Suppressor macrophage treated with lipopolysaccharide for 4 hours (primary cell): ENCODE measurements at places on chromosomes 5 and 9.

DNA sequence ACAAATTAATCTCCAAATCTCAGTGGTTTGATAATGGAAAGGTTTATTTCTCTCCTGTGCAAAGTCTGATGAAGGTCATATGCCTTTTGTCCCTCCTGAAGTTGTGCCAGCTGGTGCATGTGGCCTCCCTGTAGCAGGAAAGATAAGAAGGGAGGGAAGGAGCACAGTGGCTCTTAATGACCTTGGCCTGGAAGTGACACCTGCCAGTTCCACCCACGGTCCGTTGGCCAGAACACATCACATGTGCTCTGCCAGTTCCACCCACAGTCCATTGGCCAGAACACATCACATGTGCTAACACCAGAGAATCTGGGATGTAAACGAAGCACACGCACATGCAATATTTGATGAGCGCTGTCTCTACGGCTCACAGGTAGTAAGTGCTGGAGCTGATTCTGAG, 130.9 kb downstream of the DOCK2 start:
- no peak for DNase-seq

DNA sequence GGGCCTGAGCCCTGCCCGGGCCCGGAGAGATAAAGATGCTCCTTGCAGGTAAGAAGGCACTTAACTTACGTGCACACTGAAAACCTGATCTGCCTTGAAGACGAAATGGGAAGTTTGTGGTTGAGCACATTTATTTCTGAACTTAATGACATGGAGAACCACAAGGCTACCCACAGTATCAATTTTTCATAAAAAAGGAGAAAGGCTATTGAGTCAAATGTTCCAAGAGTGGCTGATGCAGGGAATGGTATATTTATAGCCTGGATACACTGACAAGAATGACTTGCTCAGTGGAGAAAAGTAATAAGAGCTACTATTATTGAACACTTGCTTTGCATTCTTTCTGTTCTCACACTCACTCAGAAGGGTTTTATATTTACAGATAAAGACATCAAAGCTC, 419.3 kb downstream of the ACTL7B start:
- no peak for DNase-seq

DNA sequence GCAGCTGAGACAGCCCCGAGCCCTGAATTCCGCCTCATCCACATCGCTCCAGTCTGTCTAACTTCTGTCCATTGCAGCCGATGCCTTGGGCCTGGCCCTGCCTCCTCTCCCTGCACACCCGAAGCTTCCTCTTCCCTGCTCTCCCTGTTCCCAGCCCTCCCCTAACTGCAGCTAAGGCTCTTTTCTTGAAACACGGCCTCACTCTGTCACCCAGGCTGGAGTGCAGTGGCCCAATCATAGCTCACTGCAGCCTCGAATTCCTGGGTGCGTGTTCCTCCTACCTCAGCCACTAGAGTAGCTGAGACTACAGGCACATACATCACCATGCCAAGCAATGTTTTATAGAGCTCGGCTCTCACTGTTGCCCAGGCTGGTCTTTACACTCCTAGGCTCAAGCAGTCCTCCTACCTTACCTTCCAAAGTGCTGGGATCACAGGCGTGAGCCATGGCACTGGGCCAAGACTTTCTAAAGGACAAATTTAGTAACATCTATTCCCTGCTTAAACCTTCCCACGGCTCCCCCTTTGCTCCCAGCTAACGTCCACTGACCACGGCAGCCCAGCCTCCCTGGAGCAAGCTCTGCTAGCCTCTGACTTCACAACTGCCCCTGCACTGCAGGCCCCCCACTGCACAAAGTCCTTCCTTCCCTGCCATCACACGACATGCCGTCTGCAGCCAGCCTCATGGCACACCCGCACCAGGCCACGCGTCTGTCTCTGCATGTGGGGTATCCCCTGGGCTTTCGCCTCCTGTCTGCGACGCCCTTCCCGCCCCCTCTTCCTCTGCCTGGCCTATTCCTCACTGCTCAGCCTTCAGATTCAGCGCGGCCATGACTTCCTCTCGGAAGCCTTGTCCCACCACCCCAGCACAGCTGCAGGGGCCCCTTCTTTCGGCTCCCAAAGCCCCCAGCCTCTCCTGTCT, 28.6 kb downstream of the LAMC3 start:
- DNase-seq = no peak

DNA sequence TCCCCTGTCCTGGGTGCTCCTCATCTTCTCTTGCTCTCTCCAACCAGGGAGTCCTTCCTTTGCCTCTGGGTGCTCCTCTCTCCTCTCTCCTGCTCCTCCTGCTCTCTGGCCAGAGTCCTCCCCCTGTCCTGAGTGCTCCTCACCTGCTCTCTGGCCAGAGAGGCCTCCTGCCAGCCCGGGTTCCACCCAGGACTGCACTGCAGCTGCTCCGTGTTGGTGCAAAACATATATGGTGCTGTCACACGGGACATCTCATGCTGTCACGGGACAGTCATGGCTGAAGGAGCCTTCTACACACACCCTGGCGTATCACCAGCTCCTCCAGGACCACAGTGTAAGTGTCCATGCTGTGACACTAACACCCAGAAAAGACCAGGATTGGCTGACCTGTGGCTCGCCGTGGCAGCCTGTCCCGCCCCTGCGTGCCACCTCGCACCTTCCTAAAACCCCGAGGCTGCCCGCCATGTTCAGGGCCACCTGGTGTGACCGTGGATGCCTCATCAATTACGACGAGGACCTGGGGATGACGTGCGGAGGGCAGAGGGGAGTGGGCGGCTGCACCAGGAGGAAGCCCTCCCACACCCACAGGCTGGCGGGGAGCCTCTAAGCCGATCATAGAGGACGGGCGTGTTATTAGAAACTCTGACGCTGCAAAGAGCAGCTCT, 27.9 kb upstream of the SLC6A3 start:
- DNase-seq = no peak

DNA sequence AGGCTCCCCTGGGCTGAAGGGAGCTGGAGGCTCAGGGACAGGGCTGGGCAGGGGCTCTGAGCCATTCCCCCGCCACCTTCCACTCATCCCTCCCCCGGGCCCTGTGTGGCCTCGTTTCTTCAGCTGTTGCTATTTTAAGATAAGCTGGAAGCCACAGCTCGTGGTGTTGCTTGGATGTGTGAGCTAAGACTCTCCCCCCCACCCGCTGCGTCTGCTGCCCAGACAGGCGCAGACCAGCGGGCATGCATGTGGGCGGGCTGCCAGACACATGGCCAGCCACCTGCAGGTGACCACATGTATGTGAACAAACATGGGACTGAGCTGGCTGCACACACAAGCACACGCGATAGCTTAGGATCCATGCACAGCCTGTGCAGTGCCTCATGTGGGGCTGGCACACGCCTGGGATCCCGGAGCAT, 8.7 kb downstream of the SNCB start:
- DNase-seq = no peak

DNA sequence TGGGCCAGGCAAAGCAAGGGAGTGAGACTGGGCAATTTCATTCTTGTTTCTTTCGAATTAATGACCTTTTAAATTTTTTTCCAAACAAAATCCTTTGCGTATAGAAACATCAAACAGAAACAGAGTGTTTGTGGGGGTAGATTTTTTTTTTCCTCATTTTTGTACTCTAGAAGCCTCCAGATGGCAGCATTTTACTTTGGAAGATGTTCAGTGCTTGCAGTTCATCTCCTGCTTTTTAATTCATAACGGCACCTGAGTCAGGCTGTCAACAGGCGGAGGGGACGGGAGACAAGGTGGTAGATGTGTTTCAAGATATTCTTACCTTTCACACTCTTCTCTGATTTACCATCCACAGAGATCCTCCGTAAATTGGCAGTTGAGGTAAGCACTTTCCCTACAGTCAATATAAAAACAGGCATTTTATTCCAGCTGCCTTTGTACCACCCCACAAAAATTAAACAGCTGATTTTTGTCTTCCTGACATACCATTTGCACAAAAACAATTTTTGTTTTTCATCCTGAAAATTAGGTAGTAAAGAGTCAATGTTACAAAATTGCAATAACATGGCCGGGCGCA, 99.5 kb upstream of the FBXL17 start:
- no peak for DNase-seq

DNA sequence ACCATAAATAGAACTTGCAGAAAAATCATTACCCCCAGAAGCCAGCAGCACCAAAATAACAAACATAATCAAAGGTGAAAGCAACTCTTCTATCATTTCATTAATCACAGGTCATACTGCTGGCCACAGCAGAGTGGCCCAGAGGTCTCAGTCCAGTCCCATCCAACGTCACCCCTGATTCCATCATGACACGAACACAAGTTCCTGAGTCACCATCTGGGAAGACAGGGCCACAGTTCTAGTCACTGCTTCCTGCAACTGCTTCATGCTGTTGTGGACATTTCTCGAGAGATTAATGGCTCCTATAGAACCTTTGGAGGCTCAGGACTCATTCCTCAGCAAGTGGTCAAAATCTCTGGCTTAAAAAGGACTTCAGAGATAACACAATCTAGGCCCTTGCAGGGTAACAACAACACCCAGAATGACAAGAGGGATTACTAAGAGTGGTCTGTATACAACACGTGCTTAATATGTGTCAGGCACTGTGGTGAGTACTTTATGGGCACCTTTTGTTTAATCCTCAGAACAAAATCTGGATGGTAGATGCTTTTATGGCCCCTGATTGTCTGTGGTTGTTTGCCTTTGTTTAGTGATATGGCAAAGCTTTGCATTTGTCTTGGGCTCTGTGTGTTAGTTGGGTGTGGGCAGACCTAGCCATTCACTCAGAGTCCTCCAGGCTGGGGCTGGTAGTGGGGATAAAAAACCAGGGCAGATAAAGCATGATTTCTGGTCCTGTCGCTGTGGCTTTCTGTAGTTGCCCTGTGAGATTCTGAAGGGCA, 184.3 kb downstream of the DAB2IP start:
- DNase-seq = no peak

DNA sequence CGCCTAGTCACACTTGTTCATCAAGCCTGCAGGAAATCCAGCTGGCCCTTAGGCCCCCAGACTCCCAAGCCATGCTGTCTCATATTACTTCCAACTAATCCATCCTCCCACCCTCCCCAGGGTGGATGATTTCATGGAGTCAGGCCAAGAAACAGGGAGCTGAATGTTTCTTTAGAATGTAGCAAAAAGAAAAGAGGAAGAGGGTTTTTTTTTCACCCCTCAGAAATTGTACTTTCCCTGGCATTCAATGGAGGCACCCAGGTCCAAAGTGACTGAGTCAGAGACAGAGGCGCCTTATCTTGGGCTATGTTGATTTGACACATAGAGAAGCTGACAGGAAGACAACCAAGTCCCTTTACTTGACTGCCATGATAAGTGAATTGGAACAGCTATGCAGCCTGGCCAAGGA, 260.2 kb upstream of the NR4A3 start:
- peak; percentile 56 for DNase-seq
